Activated naive CD4-positive, alpha-beta T cell treated with anti-CD3 and anti-CD28 coated beads, Interleukin-2, amount 50 U/mL, for 72 hours (primary cell): ENCODE measurements at places on chromosomes 16 and 17. TPM values are rescaled to one million over a fixed set of nuclear protein-coding genes. Genes with fewer than 3 reads are reported as not detected.

DNA sequence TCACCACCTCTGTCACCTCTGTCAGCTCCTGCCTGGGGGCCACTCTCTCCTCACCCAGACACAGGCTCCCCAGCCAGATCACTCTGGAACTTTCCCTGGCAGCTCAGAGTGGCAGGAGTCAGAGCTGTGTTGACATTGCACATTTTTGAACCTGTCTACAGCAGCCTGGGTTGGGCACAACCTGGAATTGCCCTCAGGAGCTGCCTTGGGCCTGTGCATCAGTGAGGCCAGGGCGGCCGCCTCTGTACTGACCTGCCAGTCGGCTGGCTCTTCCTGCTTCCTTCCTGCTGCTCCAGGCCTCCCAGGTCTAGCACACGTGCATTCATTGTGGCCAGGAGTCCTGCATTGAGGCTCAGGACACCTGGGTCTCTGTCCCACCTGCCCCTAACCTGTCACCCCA lies 14.2 kb upstream of the TMEM11 start:
- no peak for DNase-seq

GRCh38 chr16:50717091-50717490 lies 23.7 kb downstream of the NOD2 start:
- no peak for DNase-seq

Gene CCL17
- total RNA-seq: not detected

Gene GINS2
- 42.3 TPM for total RNA-seq

Gene KRT31
- not detected for total RNA-seq

DNA sequence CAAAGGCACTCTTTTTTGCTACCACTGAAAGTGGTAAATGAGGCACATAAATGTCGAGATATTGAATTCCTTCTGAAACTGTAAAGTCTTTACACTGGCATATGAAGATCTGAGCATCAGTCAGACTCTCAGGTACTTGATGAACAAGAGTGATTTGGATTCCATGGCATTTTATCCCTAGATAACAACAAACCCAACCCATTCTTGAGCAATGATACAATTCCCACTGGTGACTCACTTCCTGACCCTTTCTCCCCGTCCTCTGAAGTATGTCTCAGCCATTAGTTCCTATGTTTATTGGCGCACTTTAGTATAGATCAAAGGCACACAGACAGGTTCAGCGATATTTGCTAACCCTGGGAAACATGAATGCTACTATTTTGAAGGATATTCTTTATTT lies 147.0 kb upstream of the RBFOX1 start:
- DNase-seq: no peak

Gene ATP6V0C
- total RNA-seq: 127 TPM

DNA sequence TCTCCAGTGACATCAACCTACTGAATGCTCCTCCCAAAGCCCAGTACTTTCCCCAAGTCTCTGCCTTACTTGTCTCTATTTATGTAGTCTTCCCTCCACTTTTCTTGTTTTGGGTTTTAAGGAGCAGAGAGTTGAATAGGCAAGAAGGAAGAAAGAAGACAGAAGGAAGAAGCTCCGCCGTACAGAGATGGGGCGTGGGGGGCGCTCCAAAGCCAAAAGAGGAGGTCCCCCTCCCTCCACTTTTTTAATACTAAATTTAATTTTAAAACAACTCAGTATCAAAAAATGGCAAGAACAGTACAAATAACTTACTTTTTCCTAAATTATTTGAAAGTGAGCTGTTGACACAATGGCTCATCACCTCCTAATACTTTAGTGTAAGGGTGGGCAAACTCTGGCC lies 4.6 kb downstream of the EFTUD2 start:
- no peak for DNase-seq
